ENCODE measurements at places on chromosomes 1 and 21. TPM values are rescaled to one million over a fixed set of nuclear protein-coding genes. Genes with fewer than 3 reads are reported as not detected.
A peak's percentile ranks its signal among the peaks of the same experiment; 100 is the strongest.

DNA sequence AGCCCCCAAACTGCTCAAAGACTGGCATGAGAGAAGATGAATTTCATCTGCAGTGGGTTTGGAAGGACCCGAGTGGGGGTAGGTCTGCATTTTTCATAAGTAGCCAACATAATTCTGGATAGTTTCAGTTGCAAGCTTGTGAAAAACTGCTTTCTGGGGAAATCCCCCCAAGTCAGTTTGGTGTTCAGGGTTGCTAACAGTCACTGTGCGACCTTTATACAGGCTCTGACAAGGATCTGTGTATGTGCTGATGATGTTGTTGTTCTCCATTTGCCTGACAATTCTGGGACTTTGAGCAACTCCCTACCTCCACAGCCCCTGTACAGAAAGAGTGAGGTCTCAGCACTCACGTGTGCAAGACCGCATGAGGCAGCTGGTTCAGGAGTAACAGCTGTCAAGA lies 87.9 kb downstream of the SUSD4 start:
- H3K27ac ChIP-seq = no peak overlapping the region
- no peaks in the 10 kb centered on the region for H3K4me1 ChIP-seq
- DNase-seq = peak; percentile 45

- H3K4me3 ChIP-seq = no peak overlapping the region
- DNase-seq = no peak
- peaks cover 62% of the 10 kb centered on the region for H3K36me3 ChIP-seq
Observed at GRCh38 chr21:34796518-34797200, 127.9 kb downstream of the CLIC6 start.

- H3K27ac ChIP-seq = no peak overlapping the region
- DNase-seq = no peak
- H3K4me1 ChIP-seq = no peaks in the 10 kb centered on the region
- H3K36me3 ChIP-seq = peaks cover 65% of the 10 kb centered on the region
Observed at GRCh38 chr1:23090056-23090455, 70.8 kb downstream of the KDM1A start.

The PPFIA4 gene
- total RNA-seq = 2.1 TPM

GRCh38 chr1:209435654-209436566 lies 147.6 kb upstream of the CAMK1G start:
- peak; percentile 10 for DNase-seq
- no peaks in the 10 kb centered on the region for H3K4me1 ChIP-seq
- H3K4me3 ChIP-seq = no peak overlapping the region
- peak overlapping the region; percentile 31 for H3K27ac ChIP-seq
- no peaks in the 10 kb centered on the region for H3K36me3 ChIP-seq
- H3K27me3 ChIP-seq = no peaks in the 10 kb centered on the region

The C1orf74 gene
- total RNA-seq = 3.0 TPM

The FHAD1 gene
- 0.66 TPM for total RNA-seq

DNA sequence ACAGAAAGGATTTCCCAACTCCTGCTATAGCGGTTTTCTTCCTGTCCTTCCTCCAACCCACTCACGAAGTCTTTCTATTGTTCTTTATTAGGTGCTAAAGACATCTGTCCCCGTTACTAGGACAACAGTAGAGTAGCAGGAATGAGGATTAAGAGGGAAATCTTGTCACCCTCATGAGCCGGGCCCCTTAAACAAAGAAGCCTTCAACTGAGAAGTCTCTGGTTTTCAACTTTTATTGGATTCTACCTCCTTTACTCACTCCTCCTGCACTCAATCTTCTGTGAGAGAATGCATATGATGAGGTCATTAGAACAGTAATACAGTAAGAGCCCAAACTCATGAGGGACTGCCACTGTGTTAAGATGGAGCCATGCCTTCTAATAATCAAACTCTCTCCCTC lies 206.3 kb downstream of the OMA1 start:
- H3K27ac ChIP-seq = no peak overlapping the region
- no peaks in the 10 kb centered on the region for H3K36me3 ChIP-seq
- no peaks in the 10 kb centered on the region for H3K4me1 ChIP-seq
- DNase-seq = no peak
- no peaks in the 10 kb centered on the region for H3K27me3 ChIP-seq
- no peak overlapping the region for H3K4me3 ChIP-seq

The NEGR1 gene
- total RNA-seq = 2.8 TPM

- no peak overlapping the region for H3K27ac ChIP-seq
- DNase-seq = no peak
- H3K4me3 ChIP-seq = no peak overlapping the region
- H3K4me1 ChIP-seq = no peaks in the 10 kb centered on the region
Observed at GRCh38 chr1:242391896-242392295, 132.6 kb downstream of the PLD5 start.

DNA sequence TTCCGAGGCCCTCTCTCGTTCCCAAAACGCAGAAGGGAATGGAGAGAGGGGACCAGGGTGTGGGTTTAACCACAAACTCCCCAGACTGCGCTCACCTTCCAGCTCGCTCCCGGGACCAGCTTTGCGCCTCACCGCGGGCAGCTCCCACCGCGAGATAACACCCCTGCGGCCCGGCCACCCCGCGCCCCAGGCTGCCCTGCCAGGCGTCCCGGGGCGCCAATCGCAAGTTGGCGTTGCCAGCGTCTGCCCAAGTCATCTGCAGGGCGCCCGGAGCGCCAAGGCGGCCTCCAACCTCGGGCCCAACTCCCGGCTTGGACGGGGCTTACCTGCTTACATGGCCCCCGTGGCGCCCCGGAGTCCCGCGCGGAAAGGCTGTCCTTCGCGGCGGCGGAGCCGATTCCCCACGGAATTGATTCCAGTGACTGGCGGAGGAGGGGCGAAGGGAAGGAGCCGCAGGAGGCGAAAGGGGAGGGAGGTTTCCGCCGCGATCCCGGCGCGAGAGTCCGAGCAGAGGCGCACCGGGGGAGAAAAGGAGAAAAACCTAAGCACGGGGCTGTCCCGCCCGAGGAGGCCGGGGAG lies 456 bp downstream of the PTPN14 start:
- no peaks in the 10 kb centered on the region for H3K36me3 ChIP-seq
- peaks cover 39% of the 10 kb centered on the region for H3K27me3 ChIP-seq
- no peak for DNase-seq
- peaks cover 10% of the 10 kb centered on the region for H3K4me1 ChIP-seq
- peak overlapping the region; percentile 83 for H3K27ac ChIP-seq

DNA sequence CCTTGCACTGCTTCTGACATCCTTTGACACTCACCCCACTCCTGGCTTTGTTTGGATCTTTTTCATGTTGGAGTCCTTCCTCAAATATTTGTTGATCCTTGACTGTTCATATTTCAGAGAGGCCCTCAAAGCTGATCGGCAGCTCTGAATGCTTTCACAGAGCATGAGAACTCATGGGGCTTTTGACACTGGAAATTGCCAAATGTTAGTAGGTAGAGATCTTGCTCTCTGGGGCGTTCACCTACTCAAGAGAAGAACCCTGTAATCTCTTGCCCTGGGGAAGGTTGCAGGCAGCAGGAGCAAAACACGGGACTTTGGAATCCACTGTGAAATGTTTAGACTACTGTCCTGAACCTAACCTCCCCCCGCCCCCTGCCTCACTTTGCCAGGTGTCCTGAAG lies 67.4 kb upstream of the STUM start:
- H3K36me3 ChIP-seq = no peaks in the 10 kb centered on the region
- no peak for DNase-seq
- no peak overlapping the region for H3K27ac ChIP-seq
- no peak overlapping the region for H3K4me3 ChIP-seq
- peaks cover 72% of the 10 kb centered on the region for H3K27me3 ChIP-seq
- H3K4me1 ChIP-seq = no peaks in the 10 kb centered on the region

DNA sequence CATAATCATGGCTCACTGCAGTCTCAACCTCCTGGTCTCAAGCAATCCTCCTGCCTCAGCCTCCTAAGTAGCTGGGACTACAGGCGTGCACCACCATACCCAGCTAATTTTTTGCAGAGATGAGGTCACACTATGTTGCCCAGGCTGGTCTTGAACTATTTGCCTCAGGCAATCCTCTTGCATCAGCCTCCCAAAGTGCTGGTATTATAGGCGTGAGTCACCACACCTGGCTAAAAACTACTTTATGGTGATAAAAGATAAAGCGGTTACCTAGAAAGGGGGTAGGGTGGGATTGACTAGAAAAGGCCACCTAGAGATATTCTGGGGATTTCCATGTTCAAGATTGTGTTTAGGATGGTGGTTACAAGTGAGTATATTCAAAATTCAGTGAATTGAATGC lies 5.0 kb downstream of the TSTD1 start:
- no peak for DNase-seq
- no peaks in the 10 kb centered on the region for H3K27me3 ChIP-seq
- no peak overlapping the region for H3K27ac ChIP-seq
- H3K36me3 ChIP-seq = no peaks in the 10 kb centered on the region

The TINAGL1 gene
- total RNA-seq = 6.3 TPM

The HMGCL gene
- total RNA-seq = 34.2 TPM

Data from thymus (tissue), 14 donors.